ENCODE measurements at places on chromosomes 11 and 22. TPM values are rescaled to one million over a fixed set of nuclear protein-coding genes. Genes with fewer than 3 reads are reported as not detected.

DNA sequence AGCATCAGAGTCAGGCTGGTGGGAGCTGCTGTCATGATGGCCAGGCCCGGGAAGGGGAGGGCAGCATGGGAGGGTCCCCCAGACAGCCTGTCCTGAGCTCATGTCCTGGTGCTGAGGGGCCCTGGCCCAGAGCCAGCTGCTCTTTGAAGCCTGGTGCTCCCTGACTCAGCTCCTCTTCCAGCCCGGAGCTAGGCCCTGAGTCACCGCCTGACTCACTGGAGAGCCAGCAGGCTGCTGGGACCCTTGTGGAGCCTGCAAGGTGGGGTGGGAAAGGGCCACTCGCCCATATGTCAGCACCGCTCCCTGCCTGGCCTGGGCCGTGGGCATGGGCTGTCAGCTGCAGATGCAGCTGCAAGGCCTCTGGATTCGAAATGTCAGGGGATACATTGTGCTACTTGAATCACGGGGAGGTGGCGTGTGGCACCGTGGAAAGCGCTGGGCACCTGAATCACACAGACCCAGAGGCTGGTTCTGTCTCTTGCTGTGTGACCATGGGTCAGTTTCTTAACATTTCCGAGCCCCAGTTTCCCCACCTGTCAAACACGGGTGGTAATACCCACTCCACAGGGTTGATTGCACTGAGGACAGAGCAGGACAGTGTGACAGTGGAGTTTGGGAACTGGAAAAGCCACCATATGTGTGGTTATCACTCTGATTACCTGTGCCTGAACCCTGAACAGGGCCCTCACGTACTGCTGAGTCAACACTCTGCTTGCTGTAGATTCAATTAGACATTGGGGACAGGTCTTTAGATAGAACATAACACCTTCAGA, 4.4 kb downstream of the CACNA1I start:
- H3K4me1 ChIP-seq: no peaks in the 10 kb centered on the region
- no peak overlapping the region for H3K4me3 ChIP-seq
- no peaks in the 10 kb centered on the region for H3K27me3 ChIP-seq
- no peak for DNase-seq
- H3K27ac ChIP-seq: no peak overlapping the region
- H3K36me3 ChIP-seq: no peaks in the 10 kb centered on the region

The YPEL1 gene
- total RNA-seq: 12.0 TPM

DNA sequence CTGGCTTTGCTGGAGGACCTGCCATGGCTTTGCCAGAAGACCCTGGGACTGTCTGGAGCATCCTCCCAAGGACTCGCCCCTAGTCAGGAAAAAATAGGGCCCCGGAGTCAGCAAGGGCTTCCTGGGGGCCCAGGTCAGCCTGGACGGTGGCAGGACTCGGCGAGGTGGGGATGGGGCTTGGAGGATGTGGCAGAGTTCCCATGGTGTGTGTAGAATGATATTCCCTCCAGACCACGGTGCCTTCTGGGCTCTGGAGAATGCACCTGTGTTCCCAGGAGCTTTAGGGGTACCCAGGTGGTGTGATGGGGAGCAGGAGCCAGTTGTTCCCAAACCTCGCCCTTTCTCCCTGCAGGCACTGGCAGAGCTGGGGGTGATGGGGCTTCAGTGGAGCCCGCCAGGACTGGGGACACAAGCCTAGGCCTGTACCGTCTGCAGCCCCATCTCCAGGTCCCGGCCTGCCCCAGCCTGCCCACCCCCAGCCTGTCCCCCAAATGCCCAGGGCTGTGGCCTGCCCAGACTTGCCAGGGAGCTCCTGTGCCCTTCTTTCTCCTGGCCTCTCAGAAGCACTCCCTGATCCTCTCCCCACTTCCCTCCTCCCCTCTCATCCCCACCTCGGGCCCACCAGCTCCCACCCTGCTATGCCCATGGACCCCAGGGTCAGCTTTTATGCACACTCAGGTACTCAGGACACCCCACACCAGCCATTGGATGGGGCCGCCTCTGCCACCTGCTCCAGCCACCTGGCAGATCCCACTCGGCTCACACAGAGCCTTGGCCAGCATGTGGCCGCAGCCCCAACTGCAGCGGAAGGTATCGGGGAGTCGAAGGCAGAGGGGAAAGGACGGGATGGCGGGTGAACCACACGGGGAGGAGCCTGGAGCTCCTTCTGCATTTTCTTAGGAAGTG, 82.1 kb downstream of the CDKN1C start:
- no peak overlapping the region for H3K27ac ChIP-seq
- H3K27me3 ChIP-seq: no peaks in the 10 kb centered on the region
- H3K4me3 ChIP-seq: no peak overlapping the region
- H3K36me3 ChIP-seq: no peaks in the 10 kb centered on the region
- peaks cover 47% of the 10 kb centered on the region for H3K4me1 ChIP-seq

The RTN4RL2 gene
- not detected for total RNA-seq

The OR6A2 gene
- total RNA-seq: not detected

GRCh38 chr11:88327061-88327460, 10.5 kb downstream of the CTSC start:
- DNase-seq: no peak
- peaks cover 3% of the 10 kb centered on the region for H3K4me1 ChIP-seq
- no peak overlapping the region for H3K4me3 ChIP-seq
- H3K36me3 ChIP-seq: no peaks in the 10 kb centered on the region

- H3K4me1 ChIP-seq: peaks cover 8% of the 10 kb centered on the region
- no peaks in the 10 kb centered on the region for H3K27me3 ChIP-seq
- DNase-seq: no peak
- H3K36me3 ChIP-seq: no peaks in the 10 kb centered on the region
These were observed 73.4 kb upstream of the CD44 start for GRCh38 chr11:35065566-35065965.

DNA sequence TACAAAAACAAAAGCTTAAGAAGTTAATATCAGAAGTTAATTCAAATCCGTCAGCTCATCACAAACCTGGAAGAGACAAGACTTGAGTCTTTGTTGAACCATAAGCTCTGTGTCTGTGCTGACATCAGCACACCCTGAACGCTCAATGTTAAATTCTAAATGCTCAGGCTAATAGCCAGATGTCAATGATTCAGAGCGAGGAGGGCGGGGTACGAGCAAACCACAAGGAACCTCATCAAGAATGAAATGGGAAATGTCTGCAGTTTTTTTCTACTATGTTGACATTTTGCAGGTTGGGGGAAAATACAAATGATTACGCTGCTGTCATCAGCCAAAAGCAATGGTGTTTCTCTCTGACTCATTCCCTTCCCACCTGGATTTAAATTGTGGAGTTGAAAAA, 1057.2 kb downstream of the NTM start:
- no peak overlapping the region for H3K4me3 ChIP-seq
- H3K27ac ChIP-seq: no peak overlapping the region
- no peaks in the 10 kb centered on the region for H3K4me1 ChIP-seq
- DNase-seq: no peak
- H3K36me3 ChIP-seq: no peaks in the 10 kb centered on the region

The FERMT3 gene
- total RNA-seq: 12.9 TPM

DNA sequence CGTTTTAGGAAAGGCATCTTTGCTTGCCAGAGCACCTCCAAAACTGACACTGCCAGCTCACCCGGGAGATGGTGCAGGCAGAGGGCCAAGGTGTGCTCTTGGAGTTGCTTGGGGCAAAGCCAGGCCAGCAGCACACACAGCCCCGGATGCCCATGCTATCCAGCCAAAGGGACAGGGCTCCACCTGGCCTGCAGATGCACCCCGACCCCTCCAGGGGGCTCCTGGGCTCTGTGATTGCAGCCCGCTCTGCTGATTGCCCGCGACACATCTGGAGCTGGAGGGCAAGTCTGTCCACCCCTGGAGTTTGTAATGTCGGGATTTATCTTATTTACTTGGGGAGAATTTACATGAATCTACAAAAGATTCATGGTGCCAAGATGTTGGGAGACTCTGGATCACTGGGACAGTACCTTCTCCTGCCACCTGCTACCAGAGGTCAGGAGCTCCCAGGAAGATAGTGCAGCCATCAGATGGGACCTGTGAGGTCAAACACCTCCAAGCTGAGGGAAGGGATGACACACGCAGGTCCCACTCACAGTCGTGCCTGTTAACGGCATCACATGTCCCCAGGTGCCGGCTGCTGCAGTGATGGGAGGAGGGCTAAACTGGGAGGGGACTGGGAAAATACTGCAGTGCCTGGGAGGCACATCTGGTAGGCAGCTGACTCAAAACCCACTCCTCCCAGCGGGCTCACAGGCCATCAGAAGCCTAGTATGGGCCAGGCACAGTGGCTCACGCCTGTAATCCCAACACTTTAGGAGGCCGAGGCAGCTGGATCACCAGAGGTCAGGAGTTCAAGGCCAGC, 17.2 kb downstream of the CBX7 start:
- no peak overlapping the region for H3K4me3 ChIP-seq
- peaks cover 36% of the 10 kb centered on the region for H3K36me3 ChIP-seq
- no peak overlapping the region for H3K27ac ChIP-seq

The PRR5L gene
- 1.7 TPM for total RNA-seq

The KRTAP5-8 gene
- total RNA-seq: not detected

The RAG2 gene
- total RNA-seq: not detected

The GLYAT gene
- not detected for total RNA-seq

GRCh38 chr11:114129142-114129541, 69.6 kb downstream of the ZBTB16 start:
- H3K27me3 ChIP-seq: no peaks in the 10 kb centered on the region
- H3K36me3 ChIP-seq: peaks cover 42% of the 10 kb centered on the region
- DNase-seq: no peak
- H3K4me1 ChIP-seq: peaks cover 100% of the 10 kb centered on the region
- H3K27ac ChIP-seq: no peak overlapping the region

The GRAP2 gene
- total RNA-seq: 5.0 TPM

DNA sequence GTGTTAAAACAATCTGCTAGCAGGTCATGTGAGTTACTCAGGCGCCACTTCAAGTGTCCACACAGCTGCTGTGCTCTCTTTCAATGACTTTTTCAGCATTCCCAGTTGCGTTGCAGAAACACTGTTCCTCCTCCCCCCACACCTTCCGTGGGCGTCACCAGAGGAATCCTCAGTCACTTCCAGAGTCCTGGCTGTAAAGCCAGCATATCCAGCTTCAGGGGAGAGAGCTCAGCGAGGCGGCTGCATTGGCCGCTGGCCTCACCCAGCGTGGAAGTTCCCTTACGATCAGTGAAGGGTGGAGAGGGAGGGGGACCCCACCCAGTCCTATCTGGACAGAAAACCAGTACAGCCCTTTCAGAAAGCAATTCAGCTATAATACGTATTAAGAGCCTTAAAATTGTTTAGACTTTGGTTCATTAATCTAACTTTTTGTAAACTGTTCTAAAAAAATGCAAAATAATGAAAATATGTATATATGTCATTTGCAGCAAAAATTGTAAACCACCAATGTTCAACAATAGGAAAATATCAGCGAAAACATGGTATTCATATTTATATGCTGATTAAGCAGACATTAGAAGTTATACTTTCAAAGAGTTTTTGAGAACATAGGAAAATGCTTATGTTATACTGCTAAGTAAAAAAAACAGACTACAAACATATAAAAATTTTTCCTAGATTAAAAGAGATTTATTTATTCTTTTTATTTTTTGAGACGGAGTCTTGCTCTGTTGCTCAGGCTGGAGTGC, 2.8 kb upstream of the ANO9 start:
- no peak overlapping the region for H3K27ac ChIP-seq
- no peaks in the 10 kb centered on the region for H3K36me3 ChIP-seq
- DNase-seq: no peak

GRCh38 chr22:43849731-43850130, 12.6 kb downstream of the SULT4A1 start:
- H3K27ac ChIP-seq: no peak overlapping the region
- no peaks in the 10 kb centered on the region for H3K4me1 ChIP-seq
- H3K4me3 ChIP-seq: no peak overlapping the region
- no peaks in the 10 kb centered on the region for H3K36me3 ChIP-seq

GRCh38 chr11:107547961-107548360, 17.6 kb downstream of the ALKBH8 start:
- H3K27me3 ChIP-seq: no peaks in the 10 kb centered on the region
- DNase-seq: no peak
- peaks cover 34% of the 10 kb centered on the region for H3K36me3 ChIP-seq
- H3K27ac ChIP-seq: no peak overlapping the region
- no peak overlapping the region for H3K4me3 ChIP-seq

The IGSF9B gene
- total RNA-seq: 56.2 TPM

DNA sequence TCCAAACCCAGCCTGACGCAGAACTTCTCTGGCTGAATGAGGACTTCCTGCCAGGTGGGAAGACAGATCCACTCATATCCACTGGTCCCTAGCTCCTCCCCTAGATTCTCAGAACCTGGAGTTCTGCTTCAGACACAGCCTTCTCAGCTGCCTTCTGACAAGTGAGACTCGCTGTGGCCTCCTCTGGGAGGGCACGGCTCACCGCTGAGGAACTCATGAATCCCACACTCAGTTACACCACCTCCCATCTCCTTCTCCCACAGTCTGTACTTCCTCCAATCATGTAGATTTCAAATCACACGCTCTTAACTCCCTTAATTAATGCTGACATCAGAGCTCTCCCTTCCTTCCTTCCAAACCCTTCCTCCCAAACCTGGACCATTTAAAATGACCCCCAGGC, 86.4 kb upstream of the TMEM45B start:
- H3K36me3 ChIP-seq: no peaks in the 10 kb centered on the region
- no peaks in the 10 kb centered on the region for H3K4me1 ChIP-seq
- H3K4me3 ChIP-seq: no peak overlapping the region
- DNase-seq: no peak
- H3K27me3 ChIP-seq: no peaks in the 10 kb centered on the region
- H3K27ac ChIP-seq: no peak overlapping the region

The TMEM86A gene
- 4.8 TPM for total RNA-seq

DNA sequence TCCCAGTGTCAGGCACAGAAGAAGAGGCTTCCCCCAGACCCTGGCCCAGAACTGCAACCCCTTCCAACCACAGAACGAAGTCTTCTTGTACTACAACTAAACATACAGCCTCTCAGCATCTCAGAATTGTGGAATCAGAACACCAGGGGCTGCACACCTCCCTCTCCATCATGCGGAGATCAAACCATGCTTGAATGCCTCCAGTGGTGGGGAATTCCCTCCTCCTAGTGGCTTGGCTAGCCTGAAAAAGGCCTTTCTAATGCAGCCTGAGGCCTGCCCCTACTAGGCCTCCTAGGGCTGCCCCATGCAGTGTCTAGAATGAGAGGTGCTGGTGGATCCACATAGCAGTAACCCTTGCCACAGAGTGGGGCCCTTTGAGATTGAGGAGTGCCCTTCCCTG, 62.7 kb downstream of the WNT7B start:
- H3K27me3 ChIP-seq: no peaks in the 10 kb centered on the region
- no peak overlapping the region for H3K27ac ChIP-seq
- peaks cover 11% of the 10 kb centered on the region for H3K4me1 ChIP-seq
- H3K36me3 ChIP-seq: no peaks in the 10 kb centered on the region

DNA sequence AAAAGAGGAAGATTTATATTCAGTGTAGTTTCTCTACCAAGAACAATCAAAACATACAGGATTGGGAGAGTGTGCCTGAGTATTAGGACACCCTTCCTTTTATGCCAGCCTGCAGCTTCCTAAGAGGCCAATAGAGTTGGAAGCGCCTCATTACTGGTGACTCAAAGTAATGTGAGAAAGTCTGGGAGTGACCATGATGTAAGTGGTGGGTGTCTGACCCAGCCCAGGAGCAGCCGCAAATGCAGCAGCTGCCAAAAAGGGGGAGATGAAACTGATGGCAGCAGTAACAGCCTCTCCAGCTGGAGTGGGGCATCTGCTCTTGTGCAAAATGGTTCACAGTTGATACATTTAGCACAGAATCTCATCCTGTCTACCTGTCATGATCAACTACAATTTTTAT, 62.0 kb downstream of the ZNF280B start:
- no peak for DNase-seq
- no peaks in the 10 kb centered on the region for H3K36me3 ChIP-seq
- no peak overlapping the region for H3K4me3 ChIP-seq
- H3K4me1 ChIP-seq: no peaks in the 10 kb centered on the region
- H3K27me3 ChIP-seq: no peaks in the 10 kb centered on the region

- no peak overlapping the region for H3K4me3 ChIP-seq
- H3K27me3 ChIP-seq: no peaks in the 10 kb centered on the region
- no peak for DNase-seq
- H3K36me3 ChIP-seq: peaks cover 10% of the 10 kb centered on the region
These were observed 17.5 kb downstream of the ATG16L2 start for GRCh38 chr11:72831521-72832300.
